Sciatic nerve (tissue), 2 donors: ENCODE measurements at places on chromosomes 6 and 20.

DNA sequence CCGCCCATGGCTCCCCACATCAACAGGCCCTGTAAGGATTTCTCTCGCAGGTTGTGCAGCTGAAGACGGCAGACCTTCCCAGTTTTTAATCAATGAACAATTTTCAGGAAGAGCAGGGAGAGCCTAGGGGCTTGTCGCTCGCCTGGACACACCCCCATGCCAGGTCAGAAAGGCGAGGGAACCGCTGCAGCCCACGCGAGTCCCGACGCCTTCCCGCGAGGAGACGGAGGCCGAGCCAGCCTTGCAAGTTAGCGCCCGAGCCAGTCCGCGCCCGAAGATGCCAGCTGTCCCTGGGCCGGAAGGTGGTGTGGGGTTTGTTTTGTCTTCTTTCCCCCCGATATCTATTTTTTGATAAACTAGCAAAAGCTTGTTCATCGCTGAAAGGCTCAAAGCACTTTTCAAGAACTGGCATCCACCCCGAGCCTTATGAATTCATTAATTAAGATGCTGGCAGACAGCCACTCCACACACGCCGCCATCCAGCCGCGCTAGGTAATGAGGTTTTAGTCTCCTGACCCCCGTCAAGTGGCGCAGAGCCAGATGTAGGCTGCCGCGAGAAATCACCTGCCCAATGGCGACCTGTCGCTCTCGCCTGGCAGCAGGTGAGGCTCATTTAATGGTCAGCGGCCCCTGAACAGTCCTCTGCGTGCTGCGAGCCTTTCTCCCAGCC lies 6.6 kb downstream of the CCDC167 start:
- no peak for DNase-seq

DNA sequence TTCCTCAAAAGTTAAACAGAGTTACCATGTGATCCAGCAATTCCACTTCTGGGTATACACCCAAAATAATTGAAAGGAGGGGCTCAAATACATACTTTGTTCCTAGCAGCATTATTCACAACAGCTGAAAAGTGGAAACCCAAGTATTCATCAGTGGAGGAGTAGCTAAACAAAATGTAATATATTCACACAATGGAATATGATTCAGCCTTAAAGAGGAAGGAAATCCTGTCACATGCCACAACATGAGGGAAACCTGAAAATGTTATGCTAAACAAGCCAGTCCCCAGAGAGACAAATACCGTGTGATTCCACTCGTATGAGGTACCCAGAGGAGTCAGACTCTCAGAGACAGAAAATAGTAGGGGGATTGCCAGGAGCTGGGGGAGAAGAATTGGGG lies 44.5 kb downstream of the PXDC1 start:
- no peak for DNase-seq

DNA sequence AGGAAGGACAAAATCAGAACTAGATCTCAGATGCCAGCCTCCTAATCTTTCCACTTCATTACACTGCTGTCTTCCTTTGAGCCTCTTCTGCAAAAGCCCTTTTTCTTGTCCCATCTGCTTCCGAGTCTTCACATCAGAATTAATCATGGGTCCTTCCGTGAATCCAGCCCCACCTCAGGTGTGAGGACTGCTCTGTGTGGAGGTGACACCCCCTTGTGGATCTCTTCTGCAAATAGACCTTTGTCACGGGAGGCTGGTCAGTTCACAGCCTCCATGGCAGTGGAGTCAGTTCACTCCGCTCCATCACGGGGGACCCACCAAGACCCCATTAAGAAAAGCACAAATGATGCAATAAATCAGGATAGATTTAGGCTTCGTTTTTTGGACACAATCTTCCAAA lies 171.1 kb downstream of the ADAT2 start:
- DNase-seq, result no peak

GRCh38 chr6:89413006-89413400 lies 930 bp upstream of the RRAGD start:
- no peak for DNase-seq

DNA sequence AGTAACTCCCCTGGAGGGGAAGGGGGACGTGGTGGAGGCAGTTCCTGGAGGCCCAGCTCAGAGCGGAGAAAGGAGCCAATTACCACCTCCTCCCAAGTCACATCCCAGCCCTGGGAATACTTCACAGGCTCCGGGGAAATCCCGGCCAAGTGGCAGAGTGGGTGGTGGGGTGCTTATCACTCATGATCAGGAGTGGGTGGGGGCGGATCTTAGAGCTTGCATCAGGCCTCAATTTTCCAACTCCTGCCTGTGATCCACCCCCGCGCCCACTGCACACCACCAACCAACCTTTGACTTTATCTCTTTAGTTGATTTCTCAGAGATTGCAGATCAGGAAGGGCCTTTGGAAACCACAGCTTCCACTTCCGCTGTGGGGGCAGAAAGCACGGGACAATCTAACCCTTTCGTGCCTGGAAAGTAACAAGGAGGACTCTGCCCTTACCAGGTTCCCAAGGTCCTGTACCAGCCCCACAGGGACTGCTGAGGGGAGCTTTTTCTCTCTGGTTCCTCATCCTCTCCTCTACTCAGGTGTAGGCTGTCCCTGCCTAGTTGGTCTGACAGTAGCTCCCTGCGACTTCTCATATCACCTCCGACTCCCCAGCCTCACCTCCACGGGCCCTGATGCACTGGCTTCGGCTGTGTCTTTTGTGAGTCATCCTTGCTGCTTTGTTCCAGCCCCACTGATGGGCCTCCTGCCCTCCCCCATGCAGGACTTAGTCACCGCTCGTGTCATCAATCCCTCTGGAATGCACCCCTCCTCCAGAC lies 24.9 kb upstream of the IER3 start:
- no peak for DNase-seq

- DNase-seq, result no peak
Observed at GRCh38 chr20:37408302-37409193, 62.6 kb downstream of the SRC start.

- DNase-seq, result no peak
Observed at GRCh38 chr20:54716174-54716747, 240.9 kb downstream of the DOK5 start.

DNA sequence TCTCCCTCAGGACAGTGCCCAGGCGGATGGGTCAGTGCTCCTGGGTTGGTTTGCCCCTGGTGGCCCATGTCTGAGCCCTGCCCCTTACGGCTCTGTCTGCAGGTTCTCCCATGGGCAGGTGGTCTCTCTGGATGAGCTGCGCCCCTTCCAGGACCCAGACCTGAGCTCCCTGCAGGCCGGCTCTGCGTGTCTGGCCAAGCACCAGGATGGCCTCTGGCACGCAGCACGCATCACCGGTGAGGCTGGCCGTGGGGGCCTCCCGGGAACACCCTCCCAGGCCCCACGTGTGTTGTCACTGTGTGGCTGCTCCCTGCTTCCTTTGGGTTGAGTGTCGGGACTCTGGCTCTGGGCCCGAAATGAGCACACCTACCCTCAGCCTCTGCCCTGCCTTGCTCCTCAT lies 3.3 kb upstream of the LIME1 start:
- no peak for DNase-seq

DNA sequence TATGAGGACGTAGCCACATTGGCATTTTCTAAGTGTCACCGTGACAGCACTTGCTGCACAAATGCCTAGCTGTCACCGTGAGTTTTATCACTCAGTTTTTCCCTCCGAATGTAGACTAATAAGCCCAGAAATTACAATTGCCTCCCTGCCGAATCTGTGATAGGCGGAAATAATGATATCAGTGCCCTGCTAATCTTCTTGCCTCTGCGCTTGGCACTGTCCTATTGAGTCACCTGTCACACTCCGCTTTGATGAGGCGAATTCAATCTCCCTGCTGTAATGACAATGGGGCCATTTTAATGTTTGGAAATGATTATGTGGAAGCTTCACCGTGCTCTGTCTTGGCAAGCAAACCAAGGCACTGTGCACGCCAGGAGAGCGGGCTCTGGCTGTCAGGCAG lies 112.8 kb downstream of the LINC00237 start:
- DNase-seq, result no peak

- DNase-seq, result peak; percentile 34
Observed at GRCh38 chr20:23023621-23024177, 11.4 kb upstream of the SSTR4 start.

DNA sequence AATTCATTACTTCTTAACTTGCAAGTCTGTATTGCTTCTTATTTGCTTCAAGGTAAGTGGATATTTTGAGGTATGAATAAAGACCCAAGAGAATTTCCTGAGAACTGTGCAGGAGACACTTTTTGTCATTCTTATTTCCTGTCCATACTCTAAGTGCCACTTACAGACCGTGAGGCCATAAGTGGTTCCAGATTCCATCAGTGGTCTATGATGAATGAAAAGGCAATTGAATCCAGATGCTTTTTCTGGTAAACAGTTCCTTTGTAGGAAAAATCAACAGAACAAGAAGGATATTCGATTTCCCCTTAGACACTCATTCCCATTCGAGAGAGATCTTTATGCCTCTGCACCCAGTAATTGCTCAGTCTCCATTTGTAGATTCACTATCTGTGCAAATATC lies 58.3 kb upstream of the PDE10A start:
- DNase-seq, result no peak

DNA sequence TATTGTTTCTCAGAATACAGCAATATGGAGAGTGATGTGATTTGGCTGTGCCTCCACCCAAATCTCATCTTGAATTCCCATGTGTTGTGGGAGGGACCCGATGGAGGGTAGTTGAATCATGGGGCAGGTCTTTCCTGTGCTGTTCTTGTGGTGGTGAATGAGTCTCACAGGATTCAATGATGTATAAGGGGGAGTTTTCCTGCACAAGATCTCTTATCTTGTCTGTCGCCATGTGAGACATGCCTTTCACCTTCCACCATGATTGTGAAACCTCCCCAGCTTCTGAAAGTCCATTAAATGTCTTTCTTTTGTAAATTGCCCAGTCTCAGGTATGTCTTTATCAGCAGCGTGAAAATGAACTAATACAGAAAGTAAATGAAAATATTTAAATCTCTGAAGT lies 234.8 kb upstream of the TENT5A start:
- DNase-seq, result no peak

- DNase-seq, result no peak
Observed at GRCh38 chr6:34462010-34462409, 3.9 kb upstream of the PACSIN1 start.

DNA sequence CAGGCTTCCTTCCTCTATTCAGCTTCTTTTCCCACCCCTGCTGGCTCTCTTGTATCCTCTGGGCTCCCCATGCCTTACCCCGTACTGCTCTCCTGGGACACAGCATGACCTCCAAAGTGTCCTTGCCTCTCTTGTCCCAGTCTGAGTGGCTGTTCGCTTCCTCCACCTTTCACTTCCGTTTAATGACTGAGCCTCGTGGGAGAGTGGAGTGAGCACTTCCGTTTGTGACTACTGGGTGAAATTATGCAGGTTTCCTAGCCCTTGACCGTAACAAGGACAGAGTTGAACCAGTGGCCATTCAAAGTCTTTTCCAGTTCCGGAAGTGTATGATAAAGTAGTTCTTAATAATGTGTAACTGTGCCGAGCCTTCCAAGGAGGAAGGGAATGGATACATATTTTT lies 109.2 kb downstream of the ARID1B start:
- DNase-seq, result no peak
